Endothelial cell (in vitro differentiated cells): ENCODE measurements at places on chromosomes 4 and X. TPM values are rescaled to one million over a fixed set of nuclear protein-coding genes. Genes with fewer than 3 reads are reported as not detected.

C4orf50 gene
- total RNA-seq: 0.05 TPM

GRCh38 chr4:118964891-118965411 lies 76.3 kb downstream of the SYNPO2 start:
- no peak overlapping the region for H3K27ac ChIP-seq
- no peaks in the 10 kb centered on the region for H3K27me3 ChIP-seq
- no peaks in the 10 kb centered on the region for H3K36me3 ChIP-seq
- H3K4me3 ChIP-seq: no peak overlapping the region
- DNase-seq: no peak

SPANXA2 gene
- not detected for total RNA-seq

GRCh38 chr4:112516471-112517066 lies 589 bp upstream of the NEUROG2 start:
- H3K4me1 ChIP-seq: peaks cover 30% of the 10 kb centered on the region
- peaks cover 8% of the 10 kb centered on the region for H3K36me3 ChIP-seq
- H3K27ac ChIP-seq: no peak overlapping the region
- peak overlapping the region; percentile 70 for H3K4me3 ChIP-seq
- DNase-seq: peak; percentile 43

DNA sequence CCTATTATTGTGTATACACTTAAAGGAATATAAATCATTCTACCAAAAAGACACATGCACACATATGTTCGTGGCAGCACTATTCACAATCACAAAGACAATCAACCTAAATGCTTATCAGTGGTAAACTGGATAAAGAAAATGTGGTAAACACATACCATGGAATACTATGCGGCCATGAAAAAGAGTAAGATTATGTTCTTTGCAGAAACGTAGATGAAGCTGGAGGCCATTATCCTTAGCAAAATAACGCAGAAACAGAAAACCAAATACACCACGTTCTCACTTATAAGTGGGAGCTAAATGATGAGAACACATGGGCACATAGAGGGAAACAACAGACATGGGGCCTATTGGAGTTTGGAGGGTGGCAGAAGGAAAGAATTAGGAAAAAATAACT lies 593.2 kb downstream of the DMD start:
- no peak for DNase-seq
- H3K27me3 ChIP-seq: no peaks in the 10 kb centered on the region
- no peak overlapping the region for H3K4me3 ChIP-seq
- no peak overlapping the region for H3K27ac ChIP-seq
- H3K4me1 ChIP-seq: no peaks in the 10 kb centered on the region

DNA sequence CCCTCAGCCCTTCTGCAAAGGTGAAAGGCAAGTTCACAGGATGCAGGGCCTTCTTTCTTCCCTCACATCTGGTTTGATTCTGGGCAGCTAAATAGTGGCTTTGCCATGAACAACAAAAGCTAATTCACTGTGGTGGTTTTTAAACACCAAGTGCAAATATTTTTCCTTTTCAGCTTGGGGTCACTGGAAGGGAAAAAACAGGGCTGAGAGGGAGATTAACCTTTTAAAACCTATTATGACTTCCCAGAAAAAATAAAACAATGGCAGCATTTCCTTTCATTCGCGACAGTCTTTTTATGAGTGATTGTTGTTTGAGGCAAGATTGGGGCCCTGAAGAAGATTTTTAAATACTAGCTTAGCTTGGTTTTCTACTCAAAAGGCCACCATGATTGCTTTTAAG lies 103.7 kb upstream of the SCML1 start:
- peaks cover 10% of the 10 kb centered on the region for H3K4me1 ChIP-seq
- H3K36me3 ChIP-seq: no peaks in the 10 kb centered on the region
- H3K4me3 ChIP-seq: no peak overlapping the region
- DNase-seq: no peak

EIF1AX gene
- total RNA-seq: 56.3 TPM

MAGEA1 gene
- not detected for total RNA-seq

PNMA6A gene
- total RNA-seq: 1.3 TPM

GRCh38 chr4:167868163-167868562 lies 224.2 kb upstream of the ANXA10 start:
- no peak overlapping the region for H3K27ac ChIP-seq
- H3K4me1 ChIP-seq: no peaks in the 10 kb centered on the region
- no peak overlapping the region for H3K4me3 ChIP-seq
- no peak for DNase-seq

- no peak overlapping the region for H3K4me3 ChIP-seq
- peaks cover 4% of the 10 kb centered on the region for H3K36me3 ChIP-seq
- H3K4me1 ChIP-seq: no peaks in the 10 kb centered on the region
- DNase-seq: no peak
Observed at GRCh38 chr4:112589206-112589605, 47.5 kb downstream of the ZGRF1 start.

- H3K4me1 ChIP-seq: no peaks in the 10 kb centered on the region
- no peak overlapping the region for H3K4me3 ChIP-seq
- H3K36me3 ChIP-seq: peaks cover 51% of the 10 kb centered on the region
- DNase-seq: no peak
- peaks cover 2% of the 10 kb centered on the region for H3K27me3 ChIP-seq
Observed at GRCh38 chr4:75973766-75974165, 17.0 kb downstream of the SDAD1 start.

HPSE gene
- total RNA-seq: 41.0 TPM

DNA sequence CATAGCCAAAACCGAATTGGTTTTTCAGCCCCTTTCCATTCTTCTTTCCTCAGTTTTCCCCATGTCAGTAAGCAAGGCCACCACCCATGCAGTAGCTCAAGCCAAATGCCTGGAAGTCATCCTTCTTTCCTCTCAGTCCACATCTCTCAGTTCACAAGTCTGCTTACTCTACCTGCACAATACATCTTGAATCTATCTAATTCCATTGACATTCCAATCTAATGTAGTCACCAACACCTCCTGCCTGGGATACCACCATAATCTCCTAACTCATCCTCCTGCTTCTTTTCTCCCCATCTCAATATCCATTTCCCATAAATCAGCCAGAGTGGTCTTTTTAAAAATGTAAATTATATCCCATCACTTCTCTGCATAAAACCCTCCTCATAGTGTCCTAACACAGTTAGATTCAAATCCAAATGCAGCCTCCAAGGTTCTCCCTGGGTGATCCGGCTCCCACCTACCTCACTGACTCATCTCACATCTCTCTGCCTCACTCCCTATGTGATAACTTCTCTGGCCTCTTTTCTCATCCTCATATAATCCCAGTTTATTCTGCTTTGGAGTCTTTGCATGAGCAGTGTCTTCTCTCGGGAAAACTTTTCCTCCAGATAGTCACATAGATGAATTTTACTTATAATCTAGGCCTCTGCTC lies 26.9 kb downstream of the KCNIP4 start:
- no peaks in the 10 kb centered on the region for H3K27me3 ChIP-seq
- H3K27ac ChIP-seq: no peak overlapping the region
- no peaks in the 10 kb centered on the region for H3K4me1 ChIP-seq
- no peak for DNase-seq
- H3K4me3 ChIP-seq: no peak overlapping the region

SAT1 gene
- 479 TPM for total RNA-seq

DNA sequence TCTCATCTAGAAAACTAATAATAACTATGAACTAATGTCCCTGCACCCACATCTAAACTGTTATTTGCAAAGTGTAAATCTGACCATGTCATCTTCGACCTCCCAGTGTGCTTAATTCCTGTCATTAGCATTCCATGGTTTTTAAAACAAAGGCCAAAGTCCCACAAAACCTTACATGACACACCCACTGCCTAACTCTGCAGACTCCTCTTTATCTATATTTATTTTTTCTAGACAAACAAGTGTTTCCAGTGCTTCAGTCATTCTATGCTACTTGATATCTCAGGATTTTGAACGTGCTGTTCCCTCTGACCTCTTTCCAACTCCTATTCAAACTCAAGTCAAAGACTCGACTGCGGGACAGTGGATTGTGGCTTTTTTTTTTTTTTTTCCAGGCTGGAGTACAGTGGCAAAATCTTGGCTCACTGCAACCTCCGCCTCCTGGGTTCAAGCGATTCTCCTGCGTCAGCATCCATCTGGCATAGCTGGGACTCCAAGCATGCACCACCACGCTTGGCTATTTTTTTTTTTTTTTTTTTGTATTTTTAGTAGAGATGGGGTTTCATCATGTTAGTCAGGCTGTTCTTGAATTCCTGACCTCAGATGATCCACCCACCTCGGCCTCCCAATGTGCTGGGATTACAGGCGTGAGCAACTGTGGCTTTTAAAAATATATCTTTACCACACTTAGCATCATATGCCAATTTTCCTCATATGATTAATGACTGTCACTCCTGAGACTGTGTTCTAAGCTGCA lies 1511.0 kb downstream of the ARAP2 start:
- H3K27ac ChIP-seq: no peak overlapping the region
- H3K4me1 ChIP-seq: no peaks in the 10 kb centered on the region
- H3K4me3 ChIP-seq: no peak overlapping the region

GRCh38 chr4:20889901-20890300 lies 189.6 kb downstream of the PACRGL start:
- no peak overlapping the region for H3K4me3 ChIP-seq
- H3K36me3 ChIP-seq: no peaks in the 10 kb centered on the region
- no peaks in the 10 kb centered on the region for H3K4me1 ChIP-seq
- DNase-seq: no peak
- H3K27ac ChIP-seq: no peak overlapping the region

AMTN gene
- not detected for total RNA-seq

DNA sequence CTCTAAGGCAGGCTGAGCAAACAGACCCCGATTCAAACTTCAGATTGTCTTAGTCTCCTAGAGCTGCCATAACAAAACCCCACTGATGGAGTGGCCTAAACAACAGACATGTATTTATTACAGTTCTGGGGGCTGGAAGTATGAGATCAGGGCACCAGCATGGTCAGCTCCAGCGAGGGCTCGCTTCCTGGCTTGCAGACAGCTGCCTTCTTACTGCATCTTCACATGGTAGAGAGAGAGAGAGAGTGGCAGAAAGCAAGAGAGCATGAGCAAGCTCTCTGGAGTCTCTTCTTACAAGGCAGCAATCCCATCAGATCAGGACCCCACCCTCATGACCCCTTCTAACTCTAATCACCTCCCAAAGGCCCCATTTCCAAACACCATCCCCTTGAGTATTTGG lies 22.3 kb upstream of the SORCS2 start:
- DNase-seq: no peak
- peaks cover 1% of the 10 kb centered on the region for H3K27me3 ChIP-seq
- no peak overlapping the region for H3K4me3 ChIP-seq
- no peak overlapping the region for H3K27ac ChIP-seq

DNA sequence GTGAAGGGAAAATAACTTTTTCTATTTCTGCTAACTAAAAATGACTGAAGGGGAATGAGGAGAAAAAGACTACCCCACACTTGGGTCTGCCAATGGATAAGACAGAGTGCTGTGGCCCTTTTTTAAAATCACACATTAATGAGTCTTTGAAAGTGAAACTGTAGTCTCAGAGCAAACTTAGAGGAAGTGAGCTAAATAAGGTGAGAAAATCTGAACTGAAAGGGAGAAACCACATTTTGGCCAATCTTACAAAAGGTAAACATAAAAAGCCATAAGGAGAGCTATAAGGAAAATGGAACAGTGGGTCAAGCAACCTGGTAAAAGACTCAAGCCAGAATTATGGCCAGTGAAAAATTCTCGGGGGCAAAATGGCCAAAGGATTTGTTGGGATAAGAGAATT lies 755.1 kb upstream of the IGFBP7 start:
- H3K36me3 ChIP-seq: no peaks in the 10 kb centered on the region
- no peak overlapping the region for H3K27ac ChIP-seq
- H3K4me1 ChIP-seq: no peaks in the 10 kb centered on the region
- no peaks in the 10 kb centered on the region for H3K27me3 ChIP-seq
- no peak overlapping the region for H3K4me3 ChIP-seq
- DNase-seq: no peak

GRCh38 chr4:39685990-39686389 lies 11.9 kb upstream of the UBE2K start:
- H3K4me3 ChIP-seq: no peak overlapping the region
- no peaks in the 10 kb centered on the region for H3K36me3 ChIP-seq
- H3K27ac ChIP-seq: no peak overlapping the region
- no peaks in the 10 kb centered on the region for H3K4me1 ChIP-seq

- H3K4me1 ChIP-seq: peaks cover 7% of the 10 kb centered on the region
- H3K27me3 ChIP-seq: no peaks in the 10 kb centered on the region
- DNase-seq: no peak
- no peaks in the 10 kb centered on the region for H3K36me3 ChIP-seq
- no peak overlapping the region for H3K4me3 ChIP-seq
Observed at GRCh38 chr4:41709844-41710481, 38.6 kb downstream of the PHOX2B start.

DNA sequence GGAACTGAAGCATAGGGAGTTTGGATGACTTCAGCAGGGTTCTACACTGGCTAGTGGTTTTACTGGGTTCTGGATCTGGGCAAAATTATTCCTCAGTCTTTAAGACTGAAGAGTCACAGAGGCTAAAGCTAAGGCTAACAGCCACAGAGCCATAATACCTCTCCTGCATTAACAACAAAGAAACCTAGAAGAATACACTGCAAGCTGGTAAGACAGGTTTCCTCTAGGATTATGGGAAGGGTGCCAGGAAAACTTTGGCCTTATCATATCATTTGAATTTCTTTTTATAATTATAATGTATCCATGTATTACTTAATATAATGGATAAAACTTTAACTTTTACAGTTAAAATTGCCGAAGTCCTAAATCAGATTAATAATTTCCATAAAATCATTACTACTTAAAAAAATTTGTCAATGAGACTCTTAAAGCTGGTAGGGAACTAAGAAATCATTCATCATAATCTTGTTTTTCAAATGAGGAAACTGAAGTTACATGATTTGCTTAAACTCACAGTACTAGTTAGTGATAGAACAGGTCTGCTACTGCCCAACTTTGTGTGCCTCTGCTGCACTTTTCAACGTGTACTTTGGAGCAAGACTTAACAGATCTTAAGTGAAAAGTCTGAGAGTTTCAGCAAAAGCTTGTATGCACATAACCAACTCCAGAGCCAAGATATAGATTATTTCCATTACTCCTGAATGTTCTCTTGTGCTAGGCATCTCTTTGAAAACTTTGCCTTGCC lies 24.2 kb upstream of the PGRMC2 start:
- no peak overlapping the region for H3K27ac ChIP-seq
- no peaks in the 10 kb centered on the region for H3K36me3 ChIP-seq
- peaks cover 10% of the 10 kb centered on the region for H3K4me1 ChIP-seq
- no peak for DNase-seq

- peaks cover 7% of the 10 kb centered on the region for H3K4me1 ChIP-seq
- H3K4me3 ChIP-seq: no peak overlapping the region
- no peaks in the 10 kb centered on the region for H3K27me3 ChIP-seq
- DNase-seq: peak; percentile 33
- H3K27ac ChIP-seq: no peak overlapping the region
- no peaks in the 10 kb centered on the region for H3K36me3 ChIP-seq
Observed at GRCh38 chrX:118847676-118848075, 24.1 kb downstream of the ZCCHC12 start.

DCAF8L2 gene
- total RNA-seq: 0.62 TPM

DNA sequence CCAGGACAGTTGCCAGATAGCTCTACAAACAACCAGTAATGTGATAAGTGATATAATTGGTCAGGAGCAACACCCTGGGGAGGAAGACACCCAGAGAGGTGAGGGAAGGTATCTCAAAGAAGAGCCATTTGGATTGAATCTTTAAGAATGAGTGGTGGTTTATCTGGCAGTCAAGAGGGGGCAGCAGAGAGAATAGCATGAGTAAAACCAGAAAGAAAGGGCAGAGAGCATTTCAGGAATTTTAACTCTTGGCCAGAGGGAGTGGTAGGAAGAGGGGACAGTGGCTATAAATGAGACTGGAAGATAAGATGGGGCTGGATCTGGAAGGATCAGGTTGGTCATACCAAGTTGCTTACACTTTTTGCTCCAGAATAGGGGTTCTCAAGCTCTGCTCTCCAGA lies 5.9 kb upstream of the SEPTIN6 start:
- no peaks in the 10 kb centered on the region for H3K36me3 ChIP-seq
- DNase-seq: peak; percentile 30
- no peaks in the 10 kb centered on the region for H3K4me1 ChIP-seq
- no peaks in the 10 kb centered on the region for H3K27me3 ChIP-seq
- H3K4me3 ChIP-seq: no peak overlapping the region
